ENCODE measurements at places on chromosomes 2 and 18.

DNA sequence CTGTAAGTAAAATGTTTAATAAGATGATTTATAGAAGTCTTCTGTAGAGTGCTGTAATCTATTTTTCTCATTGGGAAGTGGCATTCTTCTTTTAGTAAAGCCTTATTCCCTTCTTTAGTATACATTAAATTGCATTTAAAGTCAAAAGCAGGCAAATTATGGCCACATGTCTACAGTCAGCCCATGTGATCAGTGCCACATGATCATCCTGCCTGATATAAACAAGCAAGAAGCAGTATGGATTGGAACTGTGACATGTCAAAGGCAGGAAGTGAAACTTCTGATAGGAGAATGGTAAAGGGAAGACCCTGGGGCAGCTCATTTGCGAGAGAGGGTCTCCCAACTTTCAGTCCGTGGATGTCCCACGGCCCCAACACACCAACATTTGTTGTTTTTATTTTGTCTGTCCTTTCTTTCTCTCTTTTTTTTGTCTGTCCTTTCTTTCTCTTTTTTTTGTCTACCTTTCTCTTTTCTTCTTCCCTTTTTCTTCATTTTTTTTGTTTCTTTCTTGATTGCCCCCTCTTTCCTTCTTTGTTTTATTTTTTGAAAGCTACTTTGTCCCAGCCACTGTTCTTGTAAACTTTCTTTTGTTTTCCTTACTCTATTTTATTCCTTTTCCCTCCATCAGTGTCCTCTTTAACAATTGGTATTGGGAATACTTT, 154.9 kb downstream of the DTNA start:
- DNase-seq, result no peak

DNA sequence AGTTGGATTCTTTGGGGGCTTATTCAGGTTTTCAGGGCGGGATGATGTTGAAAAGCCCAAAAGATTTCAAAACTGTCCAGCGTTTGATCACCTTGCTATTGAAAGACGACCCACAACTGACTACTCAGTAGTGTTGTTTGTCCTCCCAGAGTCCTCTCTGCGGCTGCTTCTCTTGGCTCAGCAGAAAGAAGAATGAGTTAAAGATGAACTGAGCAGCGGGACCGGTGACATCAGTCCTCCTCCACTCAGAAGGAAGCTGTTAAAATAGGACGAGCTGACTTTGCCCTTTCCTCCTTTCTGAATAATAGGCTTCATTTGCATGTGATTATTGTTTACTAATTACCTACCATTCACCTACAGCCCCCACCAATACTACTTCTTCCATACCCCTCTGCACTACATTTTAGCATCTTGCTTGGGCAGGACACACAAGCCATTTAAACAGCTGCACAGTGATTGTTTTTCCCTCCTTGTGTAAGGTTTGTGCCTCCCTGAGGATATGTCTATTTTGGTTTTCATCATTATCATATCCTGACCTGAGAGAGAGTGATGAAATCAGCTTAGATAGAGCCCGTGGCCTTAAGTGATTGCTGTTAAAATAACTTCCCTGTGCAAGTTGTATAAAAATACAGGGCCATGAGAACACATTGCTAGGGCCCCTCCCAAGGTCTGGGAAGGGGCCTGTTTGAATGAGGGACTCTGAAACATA, 261.8 kb downstream of the FHOD3 start:
- no peak for DNase-seq

DNA sequence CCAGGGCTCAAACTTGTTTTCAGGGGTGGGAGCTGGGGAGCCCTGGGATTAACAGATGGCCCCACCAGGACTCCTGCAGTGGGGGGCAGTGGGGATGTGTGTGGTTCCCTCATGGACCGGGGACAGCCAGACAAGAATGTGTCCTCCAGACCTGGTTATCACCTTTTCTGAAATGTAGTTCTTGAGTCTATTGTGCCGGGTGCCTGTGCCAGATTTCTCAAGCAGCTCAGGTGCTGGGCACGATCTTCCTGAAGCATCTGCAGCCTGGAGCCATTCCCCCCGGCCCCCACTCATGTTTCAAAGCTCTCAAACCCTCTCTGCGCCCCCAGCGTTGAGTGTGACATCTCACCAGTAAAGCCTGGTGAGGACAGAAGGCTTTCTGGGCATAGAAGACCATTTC, 48.4 kb upstream of the HAAO start:
- no peak for DNase-seq

GRCh38 chr18:77469131-77469530, 219.5 kb downstream of the GALR1 start:
- no peak for DNase-seq

- DNase-seq, result no peak
These were observed 52.7 kb downstream of the CUL3 start for GRCh38 chr2:224532441-224532840.

DNA sequence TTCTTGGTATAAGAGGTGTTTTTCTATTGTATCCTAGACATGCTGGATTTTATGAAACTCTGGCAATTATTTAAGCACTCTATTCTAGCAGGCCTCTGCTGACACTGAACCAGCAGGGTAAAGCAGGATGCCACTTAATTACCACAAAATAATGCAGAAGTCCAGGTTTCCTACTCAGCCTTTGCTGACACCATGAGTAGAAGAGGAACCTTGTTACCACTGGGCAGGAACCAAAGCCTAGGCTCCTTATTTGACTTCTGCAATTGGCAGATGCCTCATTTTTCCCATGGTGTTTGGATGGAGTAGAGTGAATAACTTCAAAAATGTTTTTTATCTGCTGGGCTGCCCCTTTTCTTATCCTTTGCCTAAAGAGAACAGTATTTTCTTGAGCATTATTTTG, 60.8 kb downstream of the THNSL2 start:
- DNase-seq, result no peak

DNA sequence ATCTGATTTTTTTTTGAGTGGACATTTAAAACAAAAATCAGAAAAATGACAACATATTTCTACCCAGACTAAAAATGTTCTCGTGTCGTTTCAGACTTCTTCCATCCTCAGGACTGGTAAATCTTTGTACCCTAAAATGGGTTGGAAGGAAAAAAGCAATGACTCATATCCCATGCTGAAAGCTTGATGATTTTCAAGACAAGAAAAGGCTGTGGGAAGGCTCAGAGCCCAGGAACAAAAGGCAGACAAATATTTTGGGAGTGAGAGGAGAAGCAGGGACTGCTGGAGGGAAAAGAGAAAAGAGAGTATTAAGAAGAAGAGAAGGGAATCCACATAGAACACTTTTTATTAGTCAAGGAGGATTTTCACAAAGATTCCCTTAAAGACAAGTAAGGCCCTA, 77.1 kb upstream of the CTAGE1 start:
- no peak for DNase-seq

GRCh38 chr18:45687621-45688020, 36.4 kb upstream of the SLC14A1 start:
- no peak for DNase-seq

- no peak for DNase-seq
These were observed 798.8 kb upstream of the HS6ST1 start for GRCh38 chr2:129117434-129117833.
